Stomach (tissue), 19 donors: ENCODE measurements at places on chromosomes 2 and 18. TPM values are rescaled to one million over a fixed set of nuclear protein-coding genes. Genes with fewer than 3 reads are reported as not detected.

- no peak overlapping the region for H3K27ac ChIP-seq
- H3K4me3 ChIP-seq = no peak overlapping the region
- no peaks in the 10 kb centered on the region for H3K4me1 ChIP-seq
- H3K36me3 ChIP-seq = no peaks in the 10 kb centered on the region
- H3K27me3 ChIP-seq = peaks cover 5% of the 10 kb centered on the region
These were observed 149.2 kb downstream of the TWIST2 start for GRCh38 chr2:238997137-238997390.

DNA sequence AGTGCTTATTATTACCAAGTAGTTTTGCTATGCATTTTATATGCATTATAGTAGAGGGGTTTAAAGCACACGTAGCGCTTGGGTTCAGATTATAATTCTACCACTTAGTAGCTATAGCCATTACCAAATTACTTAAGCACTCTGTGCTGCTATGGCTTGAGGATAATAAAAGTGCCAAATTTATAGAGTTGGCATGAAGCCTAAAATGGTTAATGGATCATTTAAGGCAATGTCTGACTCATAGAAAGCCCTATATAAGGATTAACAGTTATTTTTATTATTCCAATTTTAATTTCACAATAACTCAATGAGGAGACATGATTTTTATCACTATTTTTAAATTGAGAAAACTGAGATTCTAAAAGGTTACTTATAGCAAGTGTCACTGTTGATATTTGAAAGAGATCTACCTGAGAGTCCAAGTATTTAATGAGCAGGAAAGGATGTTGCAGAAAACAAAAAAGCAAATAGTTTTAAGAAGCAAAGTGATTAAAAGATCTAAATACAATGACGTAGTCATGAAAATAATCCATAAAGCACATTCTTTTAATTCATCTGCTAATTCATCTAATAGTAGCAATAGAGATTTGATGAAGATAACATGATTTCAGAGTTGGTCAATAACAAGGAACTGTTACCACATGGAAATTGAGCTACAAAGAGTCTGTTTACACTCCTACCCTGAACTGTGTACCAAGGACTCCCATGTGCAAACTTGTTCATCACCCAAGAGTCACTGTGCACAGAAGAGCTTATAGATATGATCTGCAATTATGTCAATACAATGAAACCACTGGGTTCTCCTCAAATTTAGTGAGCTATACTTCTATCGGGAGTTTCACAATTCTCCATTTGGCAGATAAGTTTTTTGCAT is 78.8 kb upstream of the DTNA start:
- no peaks in the 10 kb centered on the region for H3K4me1 ChIP-seq
- H3K27ac ChIP-seq = no peak overlapping the region
- no peak overlapping the region for H3K4me3 ChIP-seq
- no peaks in the 10 kb centered on the region for H3K36me3 ChIP-seq

DNA sequence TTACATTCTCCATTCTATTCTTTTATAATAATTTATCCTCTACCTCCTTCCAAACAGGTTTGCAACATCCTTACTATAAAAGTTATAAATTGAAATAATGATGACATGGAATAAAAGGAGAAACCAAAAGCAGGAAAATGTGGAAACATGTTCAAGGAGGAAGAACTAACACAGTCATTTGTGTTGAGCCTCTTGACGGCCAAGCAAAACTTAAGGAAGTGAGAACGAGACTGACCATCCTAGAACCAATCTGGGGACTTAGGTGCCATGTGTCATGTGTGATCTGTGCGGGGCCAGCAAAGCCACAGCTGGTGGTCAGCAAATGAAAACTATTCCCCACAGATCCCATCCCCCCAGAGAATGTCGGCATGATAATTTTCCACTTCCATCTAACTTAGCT is 25.6 kb upstream of the FAM124B start:
- DNase-seq = no peak
- H3K4me3 ChIP-seq = no peak overlapping the region
- H3K36me3 ChIP-seq = no peaks in the 10 kb centered on the region
- H3K27ac ChIP-seq = no peak overlapping the region
- H3K27me3 ChIP-seq = no peaks in the 10 kb centered on the region

- peaks cover 16% of the 10 kb centered on the region for H3K36me3 ChIP-seq
- no peak for DNase-seq
- H3K4me1 ChIP-seq = peaks cover 40% of the 10 kb centered on the region
- H3K4me3 ChIP-seq = no peak overlapping the region
- no peaks in the 10 kb centered on the region for H3K27me3 ChIP-seq
These were observed 2.2 kb downstream of the RALBP1 start for GRCh38 chr18:9477509-9477908.

- no peak overlapping the region for H3K27ac ChIP-seq
- peaks cover 52% of the 10 kb centered on the region for H3K27me3 ChIP-seq
- no peak for DNase-seq
- H3K36me3 ChIP-seq = no peaks in the 10 kb centered on the region
- H3K4me3 ChIP-seq = no peak overlapping the region
These were observed 28.5 kb upstream of the ALPP start for GRCh38 chr2:232349946-232350635.

Gene FTCDNL1
- total RNA-seq = not detected

GRCh38 chr2:30492619-30493018 is 45.6 kb downstream of the LCLAT1 start:
- H3K27me3 ChIP-seq = no peaks in the 10 kb centered on the region
- no peaks in the 10 kb centered on the region for H3K4me1 ChIP-seq
- H3K4me3 ChIP-seq = no peak overlapping the region
- no peaks in the 10 kb centered on the region for H3K36me3 ChIP-seq
- DNase-seq = no peak

- no peak overlapping the region for H3K27ac ChIP-seq
- H3K36me3 ChIP-seq = no peaks in the 10 kb centered on the region
- DNase-seq = no peak
- H3K4me3 ChIP-seq = no peak overlapping the region
- H3K27me3 ChIP-seq = no peaks in the 10 kb centered on the region
These were observed 13.1 kb upstream of the CCNYL1 start for GRCh38 chr2:207698301-207698700.

GRCh38 chr2:117786520-117786919 is 28.0 kb upstream of the DDX18 start:
- H3K27ac ChIP-seq = no peak overlapping the region
- H3K27me3 ChIP-seq = no peaks in the 10 kb centered on the region
- H3K36me3 ChIP-seq = no peaks in the 10 kb centered on the region
- DNase-seq = no peak
- H3K4me1 ChIP-seq = no peaks in the 10 kb centered on the region

DNA sequence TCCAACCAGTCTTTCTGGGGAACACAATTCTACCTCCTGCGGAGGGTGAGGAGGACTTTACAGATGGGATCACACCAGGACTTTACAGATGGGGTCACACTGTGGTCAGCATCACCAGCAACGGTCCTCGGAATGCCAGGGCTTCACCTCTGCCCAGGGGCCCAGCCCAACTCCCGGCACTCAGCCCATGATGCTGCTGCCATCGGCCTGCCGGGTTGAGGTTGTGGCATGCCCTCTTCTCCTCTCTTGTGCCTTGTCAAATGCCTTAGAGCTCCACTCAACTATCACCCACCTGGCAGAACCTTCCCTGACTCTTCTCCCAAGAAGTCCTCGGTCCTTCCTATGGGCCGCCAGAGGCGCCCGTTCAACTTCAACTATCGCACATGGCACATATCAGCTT is 166.7 kb downstream of the CTIF start:
- H3K4me3 ChIP-seq = no peak overlapping the region
- DNase-seq = no peak
- H3K4me1 ChIP-seq = no peaks in the 10 kb centered on the region
- H3K27me3 ChIP-seq = no peaks in the 10 kb centered on the region

GRCh38 chr2:85902496-85902895 is 13.7 kb upstream of the ST3GAL5 start:
- no peaks in the 10 kb centered on the region for H3K36me3 ChIP-seq
- H3K27me3 ChIP-seq = no peaks in the 10 kb centered on the region
- no peak overlapping the region for H3K27ac ChIP-seq
- no peak overlapping the region for H3K4me3 ChIP-seq
- DNase-seq = no peak

Gene MAPK4
- 73.2 TPM for total RNA-seq

- H3K4me3 ChIP-seq = no peak overlapping the region
- DNase-seq = no peak
- H3K27ac ChIP-seq = no peak overlapping the region
- no peaks in the 10 kb centered on the region for H3K27me3 ChIP-seq
These were observed 99.0 kb downstream of the PLEKHM3 start for GRCh38 chr2:207926133-207926988.

Gene NRP2
- total RNA-seq = 21.0 TPM

DNA sequence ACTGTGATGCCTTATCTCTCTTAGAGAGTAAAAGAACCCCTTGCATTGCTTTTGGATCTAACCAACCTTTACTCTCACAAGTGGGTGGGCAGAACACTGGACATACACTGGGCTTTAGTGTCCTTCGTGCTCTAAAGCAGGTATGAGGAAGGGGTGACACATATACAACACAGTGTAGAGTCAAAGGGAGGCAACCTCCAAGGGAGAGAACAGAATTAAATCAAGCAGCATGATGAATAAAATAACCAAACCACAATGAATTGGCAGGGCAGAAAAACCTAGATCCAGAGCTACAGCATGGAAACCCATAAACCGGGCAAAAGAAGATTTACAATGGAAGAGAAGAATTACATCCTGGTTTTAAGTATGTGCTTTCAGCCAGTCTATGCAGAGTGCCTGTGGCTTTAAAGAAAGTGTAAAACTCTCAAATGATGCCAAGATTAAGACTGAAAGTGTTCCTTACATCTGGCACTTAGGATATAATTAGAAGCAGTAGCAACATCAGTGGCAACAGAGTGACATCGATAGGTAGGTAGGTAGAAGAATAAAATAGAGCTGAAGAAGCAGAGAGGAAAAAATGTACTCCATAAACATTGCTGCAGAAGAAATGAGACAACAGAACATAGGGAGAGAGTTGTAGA is 191.7 kb upstream of the ZC3H15 start:
- H3K4me3 ChIP-seq = no peak overlapping the region
- no peak overlapping the region for H3K27ac ChIP-seq
- no peak for DNase-seq

DNA sequence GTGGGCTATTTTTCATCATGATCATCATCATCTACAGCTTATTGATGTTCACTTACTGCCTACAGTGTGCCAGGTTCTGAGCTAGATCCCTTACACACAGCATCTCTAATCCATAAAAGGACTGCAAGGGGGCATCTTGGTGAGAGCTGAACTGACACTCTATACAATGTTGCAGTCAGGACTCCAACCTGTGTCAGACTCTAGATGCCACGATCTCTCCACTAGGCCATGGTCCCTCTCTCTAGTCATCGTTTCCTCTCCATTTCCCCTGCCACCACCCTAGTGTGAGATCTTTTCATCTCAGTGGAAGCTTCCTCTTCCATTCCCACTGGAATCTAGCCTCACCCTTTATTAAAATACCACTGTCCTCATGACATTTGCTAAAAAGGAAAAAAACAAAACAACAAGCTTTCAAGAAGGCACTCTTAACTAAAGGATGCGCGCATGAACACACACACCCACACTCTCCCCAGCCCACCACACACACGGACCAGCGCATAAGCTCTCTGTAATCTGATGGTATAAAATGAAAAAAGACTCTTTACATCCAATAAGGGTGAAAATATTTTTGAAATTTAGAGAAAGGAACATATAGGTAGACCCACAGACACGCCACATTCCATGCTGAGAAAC is 93.4 kb upstream of the THOC1 start:
- H3K27me3 ChIP-seq = no peaks in the 10 kb centered on the region
- DNase-seq = no peak
- no peaks in the 10 kb centered on the region for H3K36me3 ChIP-seq
- H3K4me3 ChIP-seq = no peak overlapping the region

Gene STAT4
- 0.89 TPM for total RNA-seq

- H3K27ac ChIP-seq = peak overlapping the region; percentile 89
- no peaks in the 10 kb centered on the region for H3K36me3 ChIP-seq
- H3K27me3 ChIP-seq = no peaks in the 10 kb centered on the region
- peaks cover 24% of the 10 kb centered on the region for H3K4me1 ChIP-seq
- H3K4me3 ChIP-seq = peak overlapping the region; percentile 23
- DNase-seq = peak; percentile 63
These were observed 132.7 kb upstream of the XPO1 start for GRCh38 chr2:61670591-61671501.

Gene WDFY1
- 134 TPM for total RNA-seq

Gene KLHL14
- total RNA-seq = not detected

- no peak overlapping the region for H3K4me3 ChIP-seq
- no peaks in the 10 kb centered on the region for H3K4me1 ChIP-seq
- H3K27ac ChIP-seq = no peak overlapping the region
- no peak for DNase-seq
- H3K27me3 ChIP-seq = no peaks in the 10 kb centered on the region
These were observed 40.8 kb downstream of the MC2R start for GRCh38 chr18:13874558-13874957.

Gene ADAM23
- total RNA-seq = 2.6 TPM

DNA sequence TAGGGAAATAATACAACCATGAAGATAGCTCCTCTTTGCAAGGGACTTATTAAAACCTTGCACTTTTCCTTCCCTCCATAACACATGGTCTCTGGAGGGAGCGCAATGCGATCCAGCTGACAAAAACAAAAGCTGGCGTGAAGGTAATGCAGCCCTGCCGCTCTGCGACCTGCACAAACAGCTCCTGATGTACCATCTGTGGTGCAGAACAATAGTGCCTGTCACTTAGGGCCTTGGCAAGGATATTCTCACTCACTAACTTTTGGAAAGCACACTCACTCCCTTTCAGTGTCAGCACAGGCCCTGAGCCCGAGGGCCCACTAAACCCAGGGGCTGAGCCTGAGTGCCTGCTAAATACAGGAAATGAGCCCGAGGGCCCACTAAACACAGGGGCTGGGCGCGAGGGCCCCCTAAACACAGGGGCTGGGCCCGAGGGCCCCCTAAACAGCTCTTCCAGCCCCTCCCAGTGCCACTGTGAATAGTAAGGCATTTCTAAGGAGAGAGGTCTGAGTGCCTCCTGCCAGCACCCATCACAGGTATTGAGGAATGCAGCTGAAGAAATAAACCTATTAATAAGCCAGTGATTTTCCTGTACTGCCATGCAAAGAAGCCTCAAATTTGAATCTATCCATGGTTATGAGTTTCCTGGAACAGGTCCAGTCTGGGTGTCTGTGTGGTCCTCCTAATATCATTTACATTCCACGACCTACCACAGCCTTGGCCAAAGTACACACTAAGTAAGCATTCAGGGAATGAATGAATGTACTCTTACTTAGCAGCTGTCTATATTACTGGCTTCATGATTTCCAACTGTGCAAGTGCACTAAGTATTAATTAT is 9.3 kb downstream of the L3MBTL4 start:
- H3K27me3 ChIP-seq = no peaks in the 10 kb centered on the region
- H3K36me3 ChIP-seq = no peaks in the 10 kb centered on the region
- peaks cover 17% of the 10 kb centered on the region for H3K4me1 ChIP-seq
- no peak overlapping the region for H3K27ac ChIP-seq
